Stimulated activated CD8-positive, alpha-beta memory T cell treated with anti-CD3 and anti-CD28 coated beads, Interleukin-7, amount 100 ng/mL, for 1 hour (primary cell): ENCODE measurements at places on chromosomes 5 and 9.

DNA sequence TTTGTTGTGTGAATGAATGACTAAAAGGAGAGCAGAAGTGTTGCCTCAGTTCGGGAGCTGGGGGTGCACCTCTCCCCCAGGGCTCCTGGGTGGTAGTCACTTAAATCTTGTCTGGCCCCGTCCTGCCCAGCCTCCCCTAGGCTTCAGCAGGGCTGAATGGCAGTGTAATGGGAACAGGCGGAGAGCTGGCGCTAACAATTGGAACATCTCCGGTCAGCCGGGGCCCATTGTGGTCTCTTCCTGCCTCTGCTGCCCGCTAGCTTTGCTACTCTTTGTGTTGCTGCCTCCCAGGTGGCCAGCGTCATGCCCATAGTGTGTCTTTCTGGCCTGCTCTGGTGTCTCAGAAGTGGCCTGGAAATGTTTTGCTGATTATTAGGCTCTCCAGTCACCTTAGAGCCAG, 62.3 kb downstream of the RGS3 start:
- no peak for DNase-seq

- no peak for DNase-seq
Observed at GRCh38 chr5:78666041-78666444, 17.5 kb upstream of the LHFPL2 start.

GRCh38 chr5:10601246-10602030, 37.6 kb downstream of the ANKRD33B start:
- no peak for DNase-seq

GRCh38 chr9:93207326-93207814, 23.4 kb downstream of the WNK2 start:
- DNase-seq = no peak

GRCh38 chr9:88874391-88874790, 116.9 kb upstream of the S1PR3 start:
- no peak for DNase-seq

GRCh38 chr5:170228762-170229435, 3.9 kb upstream of the C5orf58 start:
- no peak for DNase-seq

DNA sequence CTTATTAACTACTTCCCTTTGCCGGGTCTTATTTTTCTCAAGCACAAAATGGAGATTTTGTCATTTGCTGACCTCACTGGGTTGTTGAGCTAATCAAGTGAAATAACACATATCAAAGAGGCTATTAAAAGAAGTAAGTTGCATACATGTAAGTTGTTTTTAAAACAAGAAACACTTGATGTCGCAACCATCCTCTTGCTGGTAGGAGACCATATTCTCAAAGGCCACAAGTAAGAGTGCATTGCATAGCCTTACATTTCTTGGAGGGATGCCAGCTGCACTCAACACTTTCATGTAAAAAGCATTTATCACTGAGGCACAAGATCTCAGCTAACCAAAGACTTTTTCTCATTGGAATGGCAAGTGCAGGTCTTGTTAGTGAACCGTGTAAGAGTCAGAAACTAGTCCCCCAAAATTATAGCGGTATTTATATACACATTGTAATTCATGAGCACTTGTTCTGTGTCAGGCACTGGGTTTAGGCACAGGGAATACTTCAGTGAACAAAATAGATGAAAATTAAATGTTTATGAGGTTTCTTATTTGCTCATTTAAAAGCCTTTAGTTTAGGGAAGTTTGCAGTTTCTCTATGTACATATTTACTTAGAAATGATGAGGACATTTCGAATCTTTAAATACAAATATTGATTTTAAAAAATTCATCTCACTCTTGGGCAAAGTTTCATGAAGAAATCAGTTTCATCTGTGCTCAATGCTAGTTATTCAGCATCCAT, 72.0 kb downstream of the ZFAND5 start:
- no peak for DNase-seq

DNA sequence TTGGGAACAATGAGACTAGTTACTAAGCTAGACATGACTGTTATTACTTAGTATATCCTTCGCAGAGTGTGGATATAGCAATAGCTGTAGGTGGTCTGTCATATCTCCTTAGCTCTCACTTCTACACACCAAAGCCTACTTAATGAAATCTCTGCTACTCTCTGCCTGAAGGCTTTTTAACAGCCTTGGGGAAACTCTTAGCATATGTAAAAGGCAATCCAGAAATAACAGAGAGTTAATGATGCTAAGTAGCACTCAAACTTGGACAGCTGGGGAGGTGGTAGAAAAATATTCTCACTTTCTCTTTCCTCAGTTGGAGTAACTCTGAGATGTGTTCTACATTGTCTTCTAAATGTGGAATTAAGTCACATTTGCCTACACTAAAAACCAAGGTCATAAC, 30.2 kb upstream of the C6 start:
- DNase-seq = no peak

DNA sequence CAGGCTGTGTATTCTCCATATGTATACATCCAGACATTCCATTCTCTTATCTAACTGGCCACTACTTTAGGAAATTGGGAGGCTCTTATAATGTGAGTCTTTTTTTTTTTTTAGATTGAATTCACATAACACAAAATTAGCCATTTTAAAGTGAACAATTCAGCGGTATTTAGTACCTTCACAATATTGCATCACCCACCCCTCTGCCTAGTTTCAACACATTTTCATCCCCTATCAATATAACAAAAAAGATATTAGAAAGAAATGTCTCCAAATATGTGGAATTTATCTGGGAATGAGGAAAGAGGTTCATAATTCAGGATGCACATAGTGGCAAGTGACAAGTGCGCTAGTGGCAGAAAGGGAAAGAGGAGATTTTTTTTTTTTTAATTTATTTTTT, 228.5 kb downstream of the ICE1 start:
- no peak for DNase-seq

GRCh38 chr9:37943345-37944265, 39.7 kb upstream of the SLC25A51 start:
- no peak for DNase-seq

DNA sequence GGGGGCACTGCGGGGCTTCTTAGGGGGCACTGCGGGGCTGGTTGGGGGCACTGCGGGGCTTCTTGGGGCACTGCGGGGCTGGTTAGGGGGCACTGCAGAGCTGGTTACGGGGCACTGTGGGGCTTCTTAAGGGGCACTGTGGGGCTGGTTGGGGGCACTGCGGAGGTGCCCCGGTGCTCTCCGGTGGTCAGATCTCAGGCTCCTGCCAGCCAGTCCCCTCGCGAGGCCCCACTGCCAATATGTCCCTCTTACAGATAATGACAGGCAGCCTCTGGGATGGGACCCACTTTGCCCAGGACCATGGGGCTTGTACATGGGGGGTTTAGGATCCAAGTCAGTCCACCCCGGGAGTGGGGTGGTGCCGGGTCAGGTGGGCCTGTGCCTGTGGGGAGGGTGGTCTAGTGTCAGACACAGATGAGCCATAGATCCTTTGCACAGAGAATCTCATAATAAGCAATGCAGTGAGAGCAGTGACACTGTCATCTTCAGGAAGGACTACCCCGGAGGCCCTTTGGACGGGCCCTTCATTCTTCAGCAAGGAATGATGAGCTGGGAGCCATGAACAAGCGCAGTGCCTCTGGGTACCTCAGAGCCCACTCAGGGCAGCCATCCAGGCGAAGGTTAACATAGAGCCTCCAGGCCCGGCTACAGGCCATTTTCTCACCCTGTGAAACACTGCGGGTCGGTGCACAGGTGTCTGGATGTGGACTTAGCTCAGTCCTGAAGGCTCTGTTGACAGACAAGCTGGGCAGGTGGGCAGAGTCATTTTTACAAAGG, 38.2 kb downstream of the COL5A1 start:
- no peak for DNase-seq

DNA sequence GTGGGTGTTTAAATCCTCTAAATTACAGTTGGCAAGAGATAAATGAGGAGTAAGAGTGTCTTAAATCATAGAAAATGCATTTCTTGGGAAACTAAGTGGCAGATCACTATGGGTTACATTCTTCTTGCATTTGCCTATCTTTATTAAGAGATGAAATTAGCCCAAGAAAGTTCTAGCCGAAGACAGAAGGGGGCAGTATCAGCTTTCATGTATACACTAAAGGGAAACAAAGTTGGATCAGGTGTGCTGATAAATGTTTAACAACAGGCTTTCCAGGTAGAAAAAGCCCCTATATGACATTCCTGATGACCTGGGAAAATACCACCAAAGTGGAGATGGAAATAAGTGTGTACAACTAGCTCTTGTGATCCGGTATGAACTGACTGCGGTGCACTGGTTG, 81.9 kb upstream of the TLR4 start:
- DNase-seq = no peak

GRCh38 chr5:83931969-83932368, 211.3 kb upstream of the HAPLN1 start:
- DNase-seq = no peak

- no peak for DNase-seq
Observed at GRCh38 chr5:113255105-113255504, 179.7 kb downstream of the TSSK1B start.
